ENCODE measurements at places on chromosomes 7 and 10.

- no peak for DNase-seq
These were observed 135.2 kb downstream of the CYP26A1 start for GRCh38 chr10:93208717-93209464.

- no peak for DNase-seq
These were observed 656.1 kb upstream of the FOXK1 start for GRCh38 chr7:4025694-4026615.

GRCh38 chr7:134755422-134756022 is 23.9 kb upstream of the CALD1 start:
- DNase-seq, result peak; percentile 49

- DNase-seq, result no peak
These were observed 305.2 kb downstream of the ADARB2 start for GRCh38 chr10:1432161-1432560.

DNA sequence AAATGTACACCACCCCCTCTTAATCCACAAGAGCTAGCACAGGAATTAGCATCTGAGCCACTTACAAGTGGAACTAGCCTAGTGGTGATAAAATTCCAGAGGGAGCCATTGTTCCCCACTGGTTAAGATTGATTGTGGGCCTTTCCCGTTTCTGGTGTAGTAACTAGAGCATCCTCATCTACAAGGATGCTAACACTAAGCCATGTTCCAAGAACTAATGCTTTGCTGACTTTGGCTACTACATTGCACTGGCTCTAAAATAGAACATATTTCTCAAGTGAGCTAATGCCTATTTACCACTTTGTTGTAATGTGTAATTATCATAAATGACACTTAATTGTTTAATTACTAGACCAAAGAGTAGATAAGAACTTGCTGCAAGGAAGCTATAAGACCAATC is 143.7 kb downstream of the FZD1 start:
- DNase-seq, result no peak

GRCh38 chr10:32388258-32389027 is 41.5 kb upstream of the EPC1 start:
- no peak for DNase-seq

DNA sequence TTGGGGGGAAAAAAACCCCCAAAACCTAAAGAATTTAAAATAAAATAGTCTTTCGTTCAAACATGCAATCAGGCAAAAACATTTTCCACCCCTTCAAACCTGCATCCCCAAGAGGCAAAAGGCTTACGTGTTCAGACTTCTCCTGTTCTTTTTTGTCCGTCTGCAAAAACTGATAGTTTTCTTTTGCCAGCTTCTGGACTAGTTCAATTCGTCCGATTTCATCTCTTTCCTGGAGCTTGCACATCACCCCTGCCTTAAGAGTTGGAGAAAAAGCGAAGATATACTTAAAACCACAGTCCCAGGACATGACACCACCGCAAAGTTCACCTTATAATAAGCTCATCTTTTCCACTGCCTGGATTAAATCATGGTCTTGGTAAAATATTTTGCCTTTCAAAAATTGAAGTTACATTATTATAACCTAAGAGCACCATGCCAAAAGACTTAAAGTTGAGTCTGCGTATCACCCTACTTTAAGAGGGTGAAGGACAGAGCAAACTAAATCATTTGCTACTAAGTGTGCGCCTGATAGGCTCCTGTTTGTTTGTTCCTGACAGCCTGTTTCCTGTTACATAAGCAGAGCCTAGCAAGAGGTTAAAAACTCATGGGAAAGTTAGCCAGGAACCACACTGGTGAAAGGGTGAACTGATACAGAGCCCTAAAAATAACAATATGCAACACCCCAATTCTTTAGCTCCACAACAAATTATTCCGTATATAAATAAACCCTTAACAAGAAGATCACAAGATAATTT is 137.0 kb downstream of the RAPGEF5 start:
- no peak for DNase-seq

GRCh38 chr10:125407000-125407502 is 246.7 kb upstream of the CTBP2 start:
- no peak for DNase-seq

DNA sequence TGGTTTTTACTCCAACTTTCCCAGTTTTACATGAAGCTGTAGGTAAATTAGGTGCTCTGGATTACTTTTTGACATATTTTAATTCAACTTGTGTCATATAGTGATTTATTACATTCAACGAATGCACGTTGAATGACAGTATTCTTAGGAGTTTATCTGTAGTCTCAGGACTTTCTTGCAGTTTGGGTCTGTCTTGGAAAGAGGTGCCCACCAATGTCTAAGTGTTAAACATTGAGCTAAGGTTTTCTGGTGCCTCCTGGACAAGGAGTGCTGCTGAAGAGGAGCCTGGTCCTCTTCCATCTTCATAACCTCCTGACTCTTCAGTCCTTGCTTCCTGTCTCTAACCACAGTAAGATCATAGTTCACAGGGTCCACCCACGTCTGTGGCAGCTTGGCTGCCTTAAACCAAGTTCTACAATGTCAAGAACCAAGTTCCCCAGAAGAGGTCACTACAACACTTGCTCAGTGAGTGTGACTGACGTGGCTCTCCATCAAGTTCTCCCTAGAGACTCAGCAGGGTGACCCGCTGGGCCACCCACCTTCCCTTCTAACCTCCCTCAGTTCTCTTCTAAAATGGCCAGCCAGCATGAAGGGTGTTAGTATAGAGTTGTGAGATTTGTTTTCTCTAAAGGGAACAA is 6.1 kb downstream of the NPY start:
- peak; percentile 36 for DNase-seq

DNA sequence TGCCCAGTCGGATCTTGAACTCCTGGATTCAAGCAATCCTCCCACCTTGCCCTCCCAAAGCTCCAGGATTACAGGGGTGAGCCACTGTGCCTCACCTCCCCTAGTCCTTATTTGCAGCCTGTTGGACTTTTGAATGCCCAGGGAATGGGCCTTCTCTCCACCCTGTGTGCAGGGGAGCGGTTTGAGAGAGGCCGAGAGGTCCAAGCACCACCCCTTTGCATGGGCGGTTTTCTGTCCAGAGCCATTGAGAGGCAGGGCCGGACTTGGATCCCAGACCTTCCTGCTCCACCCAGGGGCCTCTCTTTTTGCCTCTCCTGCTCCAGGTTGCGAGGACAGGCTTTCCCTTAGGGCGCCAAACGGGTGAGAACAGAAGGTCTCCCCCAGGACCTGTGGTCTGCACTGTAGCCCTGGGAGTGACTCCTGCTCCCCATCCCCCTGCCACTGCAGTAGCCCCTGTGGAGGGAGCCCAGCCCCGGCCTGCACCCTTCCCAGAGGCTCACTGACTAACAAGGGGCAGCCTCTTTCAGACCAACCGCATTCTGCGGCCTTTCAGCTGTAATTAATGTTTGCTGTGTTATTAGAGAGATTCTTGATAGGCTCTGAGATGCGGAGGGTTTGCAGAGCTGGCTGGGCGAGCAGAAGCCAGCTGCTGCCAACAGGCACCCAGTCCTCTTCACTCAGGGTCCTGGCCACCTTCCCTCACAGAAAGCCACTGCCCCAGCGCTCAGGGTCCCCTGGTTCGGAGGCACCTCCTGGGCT is 57.9 kb downstream of the ELFN1 start:
- no peak for DNase-seq

DNA sequence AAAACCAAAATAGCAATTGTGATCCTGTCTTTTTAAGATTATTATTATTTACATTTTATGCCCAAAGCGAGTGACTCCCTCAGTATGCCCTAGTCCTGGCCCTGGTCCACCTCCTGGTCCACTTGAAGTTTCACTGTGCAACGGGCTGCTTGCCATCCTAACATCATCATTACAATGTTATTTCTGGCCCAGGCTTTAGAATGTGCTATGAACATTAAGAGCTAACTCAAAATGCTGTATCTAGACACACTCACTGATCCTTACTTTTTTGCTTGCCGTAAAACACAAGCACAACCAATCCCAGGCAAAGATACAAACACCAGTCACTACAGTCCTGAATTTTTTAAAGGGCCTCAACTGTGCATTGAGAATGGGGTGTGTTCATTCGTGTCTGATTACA is 38.4 kb downstream of the RHOBTB1 start:
- DNase-seq, result no peak

DNA sequence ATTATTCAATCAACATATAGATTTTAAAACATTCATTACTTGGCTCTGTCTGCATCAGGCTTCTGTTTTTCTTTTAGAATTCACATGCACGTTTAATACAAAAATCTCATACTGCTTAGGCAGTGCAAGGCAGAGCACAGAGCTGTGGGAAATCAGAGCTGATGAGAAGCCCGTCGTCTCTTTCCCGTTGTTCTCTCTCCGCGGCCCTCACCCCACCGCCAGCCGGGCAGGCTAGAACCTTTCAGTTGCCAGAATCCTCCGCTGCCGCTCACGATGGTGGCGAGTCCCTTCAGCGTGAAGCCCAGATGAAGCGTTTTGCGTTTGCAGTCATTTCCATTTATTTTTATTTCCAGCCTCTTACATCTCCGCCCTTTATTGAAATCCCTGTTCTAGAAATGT is 648.2 kb downstream of the SDK1 start:
- DNase-seq, result no peak

- peak; percentile 41 for DNase-seq
These were observed 83.8 kb downstream of the BMS1 start for GRCh38 chr10:42866115-42866995.

All from stimulated activated CD4-positive, alpha-beta T cell treated with anti-CD3 and anti-CD28 coated beads, Interleukin-4, amount 100 ng/mL, for 1 hour (primary cell).